ENCODE measurements at places on chromosomes 1 and 21. TPM values are rescaled to one million over a fixed set of nuclear protein-coding genes. Genes with fewer than 3 reads are reported as not detected.

SCNM1 gene
- total RNA-seq, result 35.6 TPM

OR10J1 gene
- total RNA-seq, result not detected

UMODL1 gene
- not detected for total RNA-seq

CADM3 gene
- 112 TPM for total RNA-seq

DNA sequence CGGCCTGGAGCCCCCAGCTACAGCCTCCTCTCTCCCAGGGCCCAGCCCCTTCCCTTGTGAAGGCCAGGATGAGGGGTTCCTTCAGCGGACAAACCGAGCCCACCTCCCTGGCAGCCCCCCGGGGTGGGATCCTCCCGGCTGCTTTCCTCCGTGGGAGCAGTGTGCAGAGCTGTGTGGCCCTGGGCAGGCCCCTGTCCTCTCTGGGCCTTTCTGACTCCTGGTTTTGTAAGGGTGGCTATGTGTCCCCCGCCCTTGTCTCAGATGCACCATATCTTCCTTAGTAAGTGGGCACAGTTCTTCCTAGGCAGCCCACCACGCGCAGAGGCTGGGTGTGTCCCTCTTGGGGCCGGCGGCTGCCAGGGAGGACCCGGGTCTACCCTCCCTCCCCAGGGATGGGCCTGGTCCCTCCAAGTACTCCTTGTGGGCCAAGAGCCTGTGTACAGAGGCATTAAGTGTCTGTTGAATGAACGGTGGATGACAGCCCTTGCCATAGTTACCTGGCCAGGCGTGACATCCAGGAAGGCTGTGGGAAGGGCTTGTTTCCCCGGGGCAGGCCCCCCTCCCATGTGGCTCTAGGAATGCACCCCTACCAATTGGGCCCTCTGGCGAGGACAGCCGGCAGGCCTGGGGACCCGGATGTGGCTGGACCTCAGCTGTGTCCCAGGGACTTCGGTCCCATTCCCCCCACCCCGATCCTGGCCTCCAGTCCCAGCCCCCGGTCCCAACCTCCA is 3.8 kb downstream of the SMIM1 start:
- DNase-seq, result no peak

DNA sequence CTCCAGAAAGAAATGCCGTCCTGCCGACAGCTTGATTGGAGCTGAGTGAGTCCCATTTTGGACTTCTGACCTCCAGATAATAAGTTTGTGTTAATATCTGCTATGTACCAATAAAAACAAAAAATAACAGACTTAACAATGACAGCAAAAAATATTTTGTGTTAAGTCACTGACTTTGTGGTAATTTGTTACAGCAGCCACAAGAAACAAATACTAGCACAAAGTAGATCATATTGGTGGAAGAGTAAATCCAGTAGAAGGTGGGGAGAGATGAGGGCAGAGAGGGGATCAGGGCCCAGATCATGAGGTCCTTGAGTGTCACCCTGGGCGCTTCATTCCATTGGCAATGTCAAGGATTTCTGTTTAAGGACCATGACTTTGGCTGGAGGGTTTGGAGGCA is 168.6 kb downstream of the DYRK1A start:
- DNase-seq, result no peak

GRCh38 chr1:58904299-58905125 is 120.7 kb upstream of the JUN start:
- DNase-seq, result no peak

DNA sequence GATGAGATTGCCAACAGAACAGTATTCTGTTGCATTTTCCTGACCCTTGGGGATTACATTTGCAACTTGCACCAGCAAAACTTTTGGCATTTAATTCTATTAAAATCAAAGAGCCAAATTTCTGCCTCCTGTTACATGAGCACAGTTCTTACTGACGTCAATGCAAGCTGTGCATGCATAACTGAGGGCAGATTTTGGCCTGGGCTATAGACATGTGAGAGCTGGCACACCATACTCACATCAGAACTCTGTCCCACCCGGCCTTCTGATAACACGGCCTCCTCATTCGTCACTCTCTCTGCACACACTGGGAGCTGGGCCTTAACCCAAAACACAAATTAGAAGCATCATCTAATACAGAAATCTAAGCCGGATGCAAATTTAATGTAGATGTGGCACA is 31.5 kb downstream of the PAPPA2 start:
- DNase-seq, result no peak

DNA sequence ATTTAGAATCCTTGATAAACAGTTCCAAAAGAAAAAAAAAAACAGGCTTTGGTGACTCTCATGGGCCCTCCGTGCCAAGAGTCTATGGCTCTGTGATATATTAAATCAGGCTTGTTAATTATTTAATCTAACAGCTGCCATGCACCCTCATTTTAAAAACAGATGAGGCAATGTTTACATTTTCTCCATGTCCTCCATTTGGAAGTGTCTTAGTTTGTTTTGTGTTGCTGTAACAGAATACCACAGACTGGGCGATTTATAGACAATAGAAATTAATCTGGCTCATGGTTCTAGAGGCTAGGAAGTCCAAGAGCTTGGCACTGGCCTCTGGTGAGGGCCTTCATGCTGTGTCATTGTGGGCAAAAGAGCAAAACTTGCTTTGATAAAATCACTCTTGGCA is 58.0 kb downstream of the B3GALT5 start:
- no peak for DNase-seq

GRCh38 chr1:210092366-210092765 is 140.2 kb upstream of the SERTAD4 start:
- no peak for DNase-seq

DNA sequence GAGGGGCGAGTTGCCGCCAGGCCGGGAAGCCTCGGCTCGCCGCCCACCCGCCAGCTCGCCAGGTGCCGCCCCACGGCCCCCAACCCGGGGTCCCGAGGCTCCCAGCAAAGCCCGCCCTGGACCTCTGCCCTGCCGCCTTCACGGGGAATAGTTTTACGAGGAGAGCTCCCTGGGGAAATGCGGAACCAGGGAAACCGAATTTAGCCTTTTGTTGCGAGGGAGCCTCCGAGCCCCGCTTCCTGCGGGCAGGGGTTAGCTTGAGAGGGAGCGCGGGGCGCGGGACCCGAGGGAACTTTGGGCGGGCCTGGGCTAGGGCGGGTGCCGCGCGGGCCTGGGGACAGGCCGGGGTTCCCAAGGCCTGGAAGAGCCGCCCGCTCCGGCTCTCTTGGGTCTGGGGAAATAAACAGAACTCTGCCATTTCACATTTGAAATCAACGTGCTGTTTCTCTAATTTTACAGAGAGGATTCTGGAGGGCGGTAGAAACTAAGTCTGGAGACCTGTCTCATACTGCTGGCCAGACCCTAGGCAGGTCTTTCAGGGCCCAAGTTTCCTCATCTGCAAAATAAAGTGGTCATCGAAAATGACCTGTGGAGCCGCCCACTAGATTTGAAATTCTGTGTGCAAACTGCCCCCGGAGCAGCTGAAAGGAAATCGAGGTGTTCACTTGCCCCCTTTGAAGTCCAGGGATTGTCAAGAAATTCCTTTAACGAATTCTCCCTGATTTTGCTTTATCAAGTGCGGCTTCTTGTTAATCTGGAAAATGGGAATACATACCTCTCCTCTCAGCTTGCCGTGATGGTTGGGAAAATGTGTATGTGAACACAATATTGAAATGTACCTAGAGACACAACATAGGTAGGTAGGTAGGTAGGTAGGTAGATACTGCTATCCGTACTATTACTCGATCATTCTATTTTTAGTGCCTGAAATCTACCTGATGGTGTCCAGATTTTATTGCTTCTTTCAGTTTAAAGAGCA is 749 bp upstream of the GLUL start:
- no peak for DNase-seq

GRCh38 chr1:210677533-210677932 is 348.8 kb downstream of the HHAT start:
- DNase-seq, result no peak

GRCh38 chr1:160855181-160855981 is 7.3 kb downstream of the CD244 start:
- DNase-seq, result no peak

DNA sequence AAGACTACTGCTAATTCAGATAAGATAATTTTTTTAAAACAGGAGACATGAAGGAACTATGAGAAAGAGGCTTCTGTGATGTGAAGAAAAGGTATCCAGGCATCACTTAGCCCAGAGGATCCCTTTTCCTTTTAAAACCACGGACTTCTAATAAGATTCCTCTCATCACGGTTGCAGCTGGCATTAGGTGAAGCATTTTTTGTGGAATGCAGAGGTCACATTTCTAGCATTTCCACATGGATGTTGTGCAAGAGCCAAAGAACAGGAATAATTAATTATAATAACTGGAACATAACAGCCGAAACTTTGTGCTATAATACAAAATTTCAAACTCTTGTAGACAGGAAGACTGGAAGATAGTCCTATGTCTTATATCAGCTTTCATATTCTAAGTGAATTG is 27.6 kb downstream of the CYP2J2 start:
- no peak for DNase-seq

DNA sequence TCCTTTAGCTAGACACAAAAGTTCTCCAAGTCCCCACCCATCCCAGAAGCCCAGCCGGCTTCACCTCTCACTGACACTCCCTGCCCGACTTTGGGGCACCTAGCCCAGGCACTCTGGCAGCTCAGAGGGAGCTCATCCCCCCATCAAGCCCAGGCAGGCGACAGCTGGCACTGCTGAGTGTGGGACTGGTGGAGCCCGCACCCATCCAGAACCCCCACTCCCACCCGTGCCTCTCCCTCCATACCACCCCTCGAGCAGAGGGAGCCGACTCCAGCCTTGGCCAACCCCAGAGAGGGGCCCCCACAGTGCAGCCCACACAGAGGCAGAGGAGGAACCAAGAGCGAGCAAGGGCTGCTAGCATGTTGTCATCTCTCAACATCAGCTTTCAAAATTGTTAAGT is 658.6 kb downstream of the AMY1C start:
- no peak for DNase-seq
